ENCODE measurements at places on chromosomes 12 and 14. TPM values are rescaled to one million over a fixed set of nuclear protein-coding genes. Genes with fewer than 3 reads are reported as not detected.

- DNase-seq, result peak; percentile 4
Observed at GRCh38 chr14:24051789-24052655, at the start of gene CARMIL3. TSS of gene CARMIL3 (plus strand) at chr14:24052009. CDS start at chr14:24052154, 145 bp downstream.

- no peak for DNase-seq
Observed at GRCh38 chr14:52253503-52253902, 14.0 kb upstream of the PTGDR start.

- no peak for DNase-seq
Observed at GRCh38 chr14:99258341-99258861, 13.6 kb downstream of the BCL11B start.

DNA sequence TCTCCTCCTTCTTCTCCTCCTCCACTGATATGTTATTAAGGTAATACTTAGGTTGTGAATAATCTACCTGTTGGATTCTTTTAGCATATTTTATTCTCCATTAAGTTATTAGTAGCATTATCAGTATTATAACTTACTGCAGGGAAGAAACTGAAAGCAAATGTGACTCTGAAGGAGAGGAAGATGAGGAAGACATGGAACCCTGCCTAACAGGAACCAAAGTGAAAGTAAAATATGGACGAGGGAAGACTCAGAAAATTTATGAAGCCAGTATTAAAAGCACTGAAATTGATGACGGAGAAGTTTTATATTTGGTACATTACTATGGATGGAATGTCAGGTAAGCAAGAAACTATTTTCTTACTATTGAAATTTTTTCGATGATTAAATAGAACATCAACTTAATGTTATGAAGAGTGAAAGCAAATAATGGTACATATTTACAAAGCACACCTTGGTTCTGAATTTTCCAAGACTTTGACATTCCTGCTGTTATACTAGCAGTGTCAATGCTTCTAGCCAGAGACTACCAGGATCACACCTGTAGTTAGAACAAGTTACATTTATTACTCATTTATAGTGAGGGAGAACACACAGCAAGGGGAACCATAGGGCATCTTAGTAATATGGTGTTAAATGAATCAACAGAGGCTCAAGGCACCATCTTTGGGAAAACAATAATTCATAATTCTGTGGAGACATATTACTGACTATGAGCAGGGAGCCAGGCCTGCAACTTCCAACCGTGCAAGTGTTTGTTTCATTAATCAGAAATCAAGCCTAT lies 42.0 kb upstream of the TOMM20L start:
- DNase-seq, result no peak

- no peak for DNase-seq
Observed at GRCh38 chr12:38258411-38258810, 58.2 kb upstream of the ALG10B start.

DNA sequence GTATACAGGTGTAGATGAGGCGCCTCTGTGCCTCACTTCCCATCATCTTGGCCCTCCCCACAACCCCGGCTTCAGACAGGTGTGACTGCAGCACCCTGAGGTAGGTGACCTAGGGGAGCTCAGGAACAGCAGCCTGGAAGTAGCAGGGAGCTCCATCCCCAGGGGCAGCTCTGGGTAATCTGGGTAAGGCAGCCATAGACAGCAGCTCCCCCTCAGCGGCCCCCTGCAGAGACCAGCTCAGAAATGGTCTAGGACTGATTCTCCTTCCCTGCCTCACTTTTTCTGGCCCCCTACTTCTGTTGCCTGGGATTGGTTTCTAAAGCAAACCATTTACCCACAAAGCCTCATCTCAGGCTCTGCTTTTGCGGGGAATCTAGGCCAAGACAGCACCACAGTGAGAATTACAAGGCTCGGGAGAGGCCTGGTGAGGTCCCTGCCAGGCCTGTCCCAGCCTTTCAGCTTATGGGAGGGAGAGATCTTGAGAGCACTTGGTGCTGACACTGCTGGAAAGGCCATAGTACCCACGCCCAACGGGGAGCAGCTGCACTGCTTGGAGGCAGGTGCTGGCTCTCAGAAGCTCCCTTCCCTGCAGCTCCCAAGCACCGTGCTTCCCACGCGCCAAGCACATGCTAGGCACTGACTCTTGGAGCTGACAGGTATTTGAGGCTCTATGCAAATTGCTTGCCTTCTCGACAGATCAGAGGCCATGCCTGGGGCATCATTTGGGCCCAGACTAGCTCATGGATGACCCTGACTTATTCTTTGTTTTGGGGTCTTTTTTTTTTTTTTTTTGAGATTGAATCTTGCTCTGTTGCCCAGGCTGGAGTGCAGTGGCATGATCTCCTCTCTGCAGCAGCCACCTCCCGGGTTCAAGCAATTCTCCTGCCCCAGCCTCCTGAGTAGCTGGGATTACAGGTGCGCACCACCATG lies 45.1 kb upstream of the TRAF3 start:
- no peak for DNase-seq

TMTC2 gene
- total RNA-seq, result 4.9 TPM

JPH4 gene
- 0.13 TPM for total RNA-seq

LUM gene
- total RNA-seq, result not detected

DNA sequence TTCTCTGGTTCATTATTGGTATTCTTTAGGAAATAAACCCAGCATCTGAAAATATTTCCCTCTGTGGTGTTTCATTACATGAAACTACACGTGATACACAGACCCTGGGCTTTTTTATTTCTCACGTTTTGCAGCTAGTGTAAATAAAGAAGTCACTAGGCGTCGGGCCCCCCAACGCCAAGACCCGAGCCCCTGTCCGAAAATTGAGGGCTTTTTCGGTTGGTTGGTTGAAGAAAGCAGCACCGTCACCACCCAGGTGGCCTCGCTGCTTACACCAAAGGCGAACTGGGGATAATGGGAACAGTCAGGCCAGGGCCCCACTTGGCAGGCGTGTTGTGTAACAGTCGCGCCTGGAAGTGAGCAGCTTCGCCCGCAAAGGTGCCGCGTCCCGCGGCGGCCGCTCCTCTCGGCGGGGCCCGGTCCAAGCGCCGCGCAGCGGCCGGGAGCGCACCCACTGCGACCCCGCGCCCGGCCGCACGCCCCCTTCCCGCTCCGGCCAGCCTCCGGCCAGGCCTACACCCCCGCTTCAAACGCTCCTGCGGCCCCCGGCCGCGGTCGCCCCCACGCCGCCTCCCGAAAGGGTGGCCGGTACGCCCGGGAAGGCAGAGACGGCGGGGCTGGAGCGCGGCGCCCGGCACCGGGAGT lies 1.2 kb downstream of the DUSP16 start:
- DNase-seq, result no peak

ZBTB39 gene
- total RNA-seq, result 9.9 TPM

EML1 gene
- 35.1 TPM for total RNA-seq

GRCh38 chr12:41228066-41228820 lies 40.1 kb downstream of the PDZRN4 start:
- DNase-seq, result no peak
